ENCODE measurements at places on chromosomes 4 and X. TPM values are rescaled to one million over a fixed set of nuclear protein-coding genes. Genes with fewer than 3 reads are reported as not detected.

The FMR1NB gene
- total RNA-seq, result not detected

The CT45A3 gene
- total RNA-seq, result not detected

The PPP4R3C gene
- not detected for total RNA-seq

The INTS6L gene
- total RNA-seq, result 8.7 TPM

The AMTN gene
- total RNA-seq, result not detected

The CCNB3 gene
- 0.29 TPM for total RNA-seq

The GAGE12H gene
- total RNA-seq, result not detected
